ENCODE measurements at places on chromosomes 6 and 20. TPM values are rescaled to one million over a fixed set of nuclear protein-coding genes. Genes with fewer than 3 reads are reported as not detected.

GRCh38 chr6:15500078-15500740 lies 162.6 kb downstream of the DTNBP1 start:
- H3K4me1 ChIP-seq = no peaks in the 10 kb centered on the region
- no peaks in the 10 kb centered on the region for H3K27me3 ChIP-seq
- no peak overlapping the region for H3K4me3 ChIP-seq
- H3K27ac ChIP-seq = no peak overlapping the region
- H3K36me3 ChIP-seq = peaks cover 6% of the 10 kb centered on the region
- DNase-seq = no peak

DNA sequence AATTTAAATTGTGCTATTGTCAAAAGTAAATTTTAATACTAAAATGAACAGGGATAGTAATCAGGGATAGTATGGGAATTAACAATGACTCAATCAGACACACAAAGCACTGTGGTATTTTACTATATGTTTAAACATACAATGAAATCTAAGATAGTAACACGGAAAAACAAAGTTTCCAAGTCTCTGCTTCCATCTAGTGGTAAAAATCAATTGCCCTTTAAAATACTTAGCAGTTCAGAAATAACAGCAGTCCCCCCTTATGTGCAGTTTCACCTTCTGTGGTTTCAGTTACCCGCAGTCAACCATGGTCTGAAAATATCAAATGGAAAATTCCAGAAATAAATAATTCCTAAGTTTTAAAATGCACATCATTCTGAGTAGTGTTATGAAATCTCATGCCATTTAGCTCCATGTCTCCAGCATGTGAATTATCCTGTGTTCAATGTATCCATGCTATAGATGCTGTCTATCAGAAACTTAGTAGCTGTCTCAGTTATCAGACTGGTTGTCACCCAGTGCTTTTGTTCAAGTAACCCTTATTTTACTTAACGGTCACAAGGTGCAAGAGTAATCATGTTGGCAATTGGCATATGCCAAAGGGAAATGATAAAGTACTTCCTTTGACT lies 58.5 kb downstream of the AHI1 start:
- no peaks in the 10 kb centered on the region for H3K27me3 ChIP-seq
- peaks cover 2% of the 10 kb centered on the region for H3K36me3 ChIP-seq
- peak; percentile 34 for DNase-seq
- H3K4me1 ChIP-seq = no peaks in the 10 kb centered on the region

DNA sequence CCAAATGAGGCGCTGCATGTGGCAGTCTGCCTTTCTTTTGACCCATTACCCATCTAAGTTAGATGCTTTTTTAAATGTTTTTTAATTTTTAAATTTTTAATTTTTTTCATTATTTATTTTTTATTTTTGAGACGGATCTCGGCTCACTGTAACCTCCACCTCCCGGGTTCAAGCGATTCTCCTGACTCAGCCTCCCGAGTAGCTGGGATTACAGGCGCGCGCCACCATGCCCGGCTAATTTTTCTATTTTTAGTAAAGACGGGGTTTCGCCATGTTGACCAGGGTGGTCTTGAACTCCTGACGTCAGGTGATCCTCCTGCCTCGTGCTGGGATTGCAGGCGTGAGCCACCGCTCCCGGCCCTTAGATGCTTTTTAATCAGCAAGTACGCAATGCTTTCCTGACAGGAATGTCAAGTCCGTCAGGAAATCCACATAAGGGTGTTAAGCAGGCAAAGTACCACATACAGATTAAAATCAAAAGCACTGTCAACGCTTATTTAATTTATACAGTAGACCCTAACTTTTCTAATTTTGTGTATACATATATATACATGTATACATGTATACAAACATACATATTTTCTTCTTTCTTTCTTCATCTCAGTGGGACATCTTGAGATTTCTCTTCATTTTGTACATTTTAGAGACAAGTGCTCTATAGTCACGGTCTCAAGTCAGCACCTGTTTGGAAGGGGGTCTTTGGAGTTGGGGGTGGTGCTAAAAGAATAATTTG lies 995 bp upstream of the GSTA4 start:
- H3K27ac ChIP-seq = no peak overlapping the region
- no peaks in the 10 kb centered on the region for H3K27me3 ChIP-seq
- DNase-seq = peak; percentile 72

GRCh38 chr20:34283844-34284243 lies 19.3 kb downstream of the AHCY start:
- DNase-seq = no peak
- H3K4me1 ChIP-seq = no peaks in the 10 kb centered on the region
- no peak overlapping the region for H3K27ac ChIP-seq
- no peaks in the 10 kb centered on the region for H3K27me3 ChIP-seq
- peaks cover 90% of the 10 kb centered on the region for H3K36me3 ChIP-seq

DNA sequence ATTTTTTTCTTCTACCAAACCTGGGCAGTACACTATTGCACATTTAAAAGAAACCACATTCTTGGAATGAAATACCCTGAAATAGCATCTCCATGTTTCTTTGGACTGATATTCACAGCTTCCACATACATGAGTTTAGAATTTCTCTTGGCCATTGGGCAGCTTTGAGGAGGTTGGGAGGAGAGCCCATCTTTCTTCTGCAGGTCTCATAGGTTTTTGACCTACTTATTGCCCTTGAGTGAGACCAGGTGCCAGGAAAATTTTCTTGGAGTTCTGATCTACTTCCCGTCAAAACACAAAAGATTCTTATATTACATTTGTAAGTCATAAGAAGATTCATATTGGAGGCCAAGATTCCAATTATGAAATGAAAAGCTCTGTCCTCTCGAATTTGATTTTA lies 212.0 kb downstream of the IBTK start:
- no peak overlapping the region for H3K4me3 ChIP-seq
- no peak overlapping the region for H3K27ac ChIP-seq
- no peaks in the 10 kb centered on the region for H3K27me3 ChIP-seq
- DNase-seq = no peak
- no peaks in the 10 kb centered on the region for H3K36me3 ChIP-seq

DNA sequence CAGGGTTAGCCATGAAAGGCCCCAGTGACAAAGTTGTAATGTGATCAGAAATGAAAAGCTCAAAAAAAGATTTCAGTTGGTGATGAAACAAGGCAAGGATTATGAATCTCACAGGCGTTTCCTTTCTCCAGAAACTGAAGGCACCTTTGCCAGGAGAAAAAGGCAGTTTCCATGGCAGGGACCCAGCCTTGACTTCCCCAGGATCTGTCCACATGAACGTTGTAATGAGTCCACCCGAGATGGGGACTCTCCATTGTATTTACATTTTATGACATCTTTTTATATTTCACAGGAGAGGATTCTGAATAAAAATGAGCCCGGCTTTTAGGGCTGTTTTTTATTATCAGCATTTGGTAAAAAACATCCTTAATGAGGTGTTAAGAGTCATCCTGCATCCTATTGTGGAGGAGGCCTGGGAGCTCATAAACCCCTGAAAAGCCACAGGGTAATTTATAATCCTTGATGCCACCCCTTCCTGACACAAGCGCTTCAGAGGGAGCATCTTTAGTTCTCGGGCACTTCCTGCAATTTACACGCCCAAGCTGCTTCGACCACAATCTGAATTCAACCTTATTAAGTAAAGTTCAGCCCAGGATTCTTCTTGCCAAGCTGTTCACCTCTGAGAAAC lies 74.1 kb upstream of the SALL4 start:
- no peak overlapping the region for H3K4me3 ChIP-seq
- no peaks in the 10 kb centered on the region for H3K4me1 ChIP-seq
- H3K36me3 ChIP-seq = no peaks in the 10 kb centered on the region
- DNase-seq = no peak

- no peak overlapping the region for H3K27ac ChIP-seq
- no peak overlapping the region for H3K4me3 ChIP-seq
- H3K4me1 ChIP-seq = no peaks in the 10 kb centered on the region
- H3K36me3 ChIP-seq = no peaks in the 10 kb centered on the region
- DNase-seq = no peak
- no peaks in the 10 kb centered on the region for H3K27me3 ChIP-seq
Observed at GRCh38 chr20:38812709-38813573, 7.4 kb downstream of the PPP1R16B start.

GRCh38 chr6:160765412-160765811 lies 63.4 kb downstream of the PLG start:
- no peak for DNase-seq
- no peak overlapping the region for H3K27ac ChIP-seq

DNA sequence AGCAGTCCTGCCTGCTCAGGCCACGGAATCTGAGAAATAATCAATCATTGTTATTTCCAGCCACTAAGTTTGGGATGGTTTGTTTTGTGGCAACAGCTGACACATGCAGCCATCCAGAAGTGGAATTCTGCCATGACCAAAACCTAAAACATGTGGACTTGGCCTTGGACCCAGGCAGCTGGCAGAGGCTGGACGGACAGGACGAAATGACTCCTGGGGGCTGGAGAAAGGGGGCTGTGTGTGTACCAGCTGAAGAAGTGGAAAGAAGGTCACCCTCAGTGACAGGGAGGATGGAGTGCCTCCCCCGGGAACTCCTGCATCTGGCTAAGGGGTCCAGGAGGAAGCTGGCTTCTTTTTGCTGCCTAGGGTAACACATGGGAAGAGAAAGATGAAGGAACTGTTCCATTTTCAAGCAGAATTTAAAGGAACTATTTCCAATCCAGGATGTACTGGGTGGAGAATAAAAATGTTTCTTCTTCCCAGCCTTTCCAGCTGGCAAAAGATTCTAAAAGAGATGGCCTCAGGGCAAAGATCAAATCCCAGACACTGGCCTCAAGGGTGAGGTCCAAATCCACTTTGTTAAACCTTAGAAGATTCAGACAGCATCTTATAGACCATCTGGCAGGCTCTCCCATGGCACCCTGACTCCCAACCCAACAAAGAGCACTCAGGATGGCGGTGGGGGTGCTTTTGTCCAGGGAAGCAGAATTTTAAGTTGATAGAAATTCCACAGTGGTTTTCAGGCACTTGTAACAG lies 14.3 kb downstream of the SERPINB6 start:
- no peak for DNase-seq
- H3K4me3 ChIP-seq = no peak overlapping the region
- H3K36me3 ChIP-seq = peaks cover 4% of the 10 kb centered on the region
- H3K27me3 ChIP-seq = no peaks in the 10 kb centered on the region
- H3K4me1 ChIP-seq = peaks cover 53% of the 10 kb centered on the region

- H3K27me3 ChIP-seq = no peaks in the 10 kb centered on the region
- H3K27ac ChIP-seq = no peak overlapping the region
- no peaks in the 10 kb centered on the region for H3K4me1 ChIP-seq
- H3K36me3 ChIP-seq = no peaks in the 10 kb centered on the region
Observed at GRCh38 chr6:141133836-141134235, 998.9 kb upstream of the GJE1 start.

DNA sequence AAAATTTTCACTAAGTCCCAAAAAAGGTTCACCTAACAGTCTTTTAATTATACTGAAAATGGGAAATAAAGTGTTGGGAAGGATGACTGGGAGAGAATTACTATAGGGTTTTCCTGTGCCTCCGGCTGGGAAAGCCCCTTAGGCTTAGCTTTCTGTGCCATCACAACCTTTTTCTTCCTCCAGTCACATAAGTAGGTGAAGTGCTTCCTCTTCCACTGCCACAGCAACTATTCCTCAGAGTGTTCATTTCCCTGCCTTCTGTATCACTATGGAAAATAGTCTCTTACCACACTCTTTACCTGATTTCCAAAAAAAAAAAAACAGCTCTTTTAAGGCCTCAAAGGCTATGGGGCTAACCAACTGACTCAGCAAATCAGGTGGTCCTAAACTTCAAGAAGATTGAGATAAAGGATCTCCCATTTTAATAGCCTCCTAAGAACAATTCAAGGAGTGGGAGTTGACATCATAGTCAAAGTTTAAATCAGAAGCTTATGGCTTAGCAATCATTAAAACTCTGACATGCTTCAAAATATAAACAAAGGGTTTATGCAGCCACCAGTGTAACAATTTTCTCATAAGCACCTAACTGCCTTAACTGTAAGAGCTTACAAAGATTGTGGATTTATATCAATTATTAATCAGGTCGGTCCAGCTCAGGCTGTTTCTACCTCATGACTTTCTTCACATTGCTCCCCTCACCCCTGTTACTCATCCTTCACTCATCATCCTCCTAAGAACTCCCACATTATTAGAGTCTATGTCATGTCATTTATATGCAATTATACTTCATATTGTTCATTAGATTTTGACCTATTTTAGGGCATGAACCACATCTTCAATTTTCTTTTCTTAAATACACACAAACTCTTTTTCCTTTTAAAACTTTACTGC lies 95.3 kb downstream of the RNGTT start:
- no peak overlapping the region for H3K27ac ChIP-seq
- no peak overlapping the region for H3K4me3 ChIP-seq
- no peaks in the 10 kb centered on the region for H3K36me3 ChIP-seq
- peak; percentile 5 for DNase-seq

DNA sequence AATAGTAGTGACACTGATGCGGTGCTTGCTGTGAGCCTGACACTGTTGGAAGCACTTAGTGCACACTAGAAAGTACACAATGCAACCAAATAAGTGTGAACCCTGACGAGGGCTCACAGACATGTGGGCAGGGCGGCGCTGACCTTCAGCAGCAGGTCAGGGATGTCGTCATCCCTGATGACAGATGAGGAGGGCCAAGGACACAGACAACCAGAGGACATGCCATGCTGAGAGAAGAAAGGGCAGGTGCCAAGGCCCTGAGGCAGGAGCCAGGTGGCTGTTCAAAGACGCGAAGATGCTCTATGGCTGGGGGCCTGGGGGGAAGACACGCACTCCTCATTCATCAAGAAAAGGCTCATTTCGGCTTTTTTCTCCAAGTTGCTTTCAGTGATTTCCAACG lies 176.4 kb upstream of the CST7 start:
- H3K36me3 ChIP-seq = no peaks in the 10 kb centered on the region
- H3K4me1 ChIP-seq = no peaks in the 10 kb centered on the region
- no peak overlapping the region for H3K27ac ChIP-seq
- no peaks in the 10 kb centered on the region for H3K27me3 ChIP-seq
- no peak overlapping the region for H3K4me3 ChIP-seq

DNA sequence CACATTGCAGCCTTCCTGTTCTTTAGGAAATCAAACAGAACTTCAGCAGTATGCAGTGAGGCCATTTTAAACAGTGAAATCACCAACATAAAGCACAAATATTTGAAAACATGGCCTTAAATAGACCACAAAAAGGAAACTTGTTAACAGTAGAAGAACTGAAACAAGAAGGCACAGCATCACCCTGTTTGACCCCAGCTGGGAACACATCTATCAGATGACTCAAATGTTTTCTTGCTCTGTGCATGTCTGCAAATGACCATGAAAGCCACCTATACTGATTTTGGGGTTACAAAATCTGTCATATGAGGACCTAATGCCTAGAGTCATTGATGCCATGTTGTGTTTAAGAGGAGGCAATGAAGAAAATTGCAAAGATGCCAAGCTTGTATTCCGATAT lies 123.8 kb upstream of the ADGRF1 start:
- DNase-seq = no peak
- H3K4me3 ChIP-seq = no peak overlapping the region
- H3K36me3 ChIP-seq = no peaks in the 10 kb centered on the region
- H3K27ac ChIP-seq = no peak overlapping the region
- no peaks in the 10 kb centered on the region for H3K4me1 ChIP-seq

MKKS gene
- polyA plus RNA-seq = 22.7 TPM

CDSN gene
- not detected for polyA plus RNA-seq

C6orf15 gene
- polyA plus RNA-seq = not detected
